ENCODE measurements at places on chromosomes 2 and 18.
A peak's percentile ranks its signal among the peaks of the same experiment; 100 is the strongest.

DNA sequence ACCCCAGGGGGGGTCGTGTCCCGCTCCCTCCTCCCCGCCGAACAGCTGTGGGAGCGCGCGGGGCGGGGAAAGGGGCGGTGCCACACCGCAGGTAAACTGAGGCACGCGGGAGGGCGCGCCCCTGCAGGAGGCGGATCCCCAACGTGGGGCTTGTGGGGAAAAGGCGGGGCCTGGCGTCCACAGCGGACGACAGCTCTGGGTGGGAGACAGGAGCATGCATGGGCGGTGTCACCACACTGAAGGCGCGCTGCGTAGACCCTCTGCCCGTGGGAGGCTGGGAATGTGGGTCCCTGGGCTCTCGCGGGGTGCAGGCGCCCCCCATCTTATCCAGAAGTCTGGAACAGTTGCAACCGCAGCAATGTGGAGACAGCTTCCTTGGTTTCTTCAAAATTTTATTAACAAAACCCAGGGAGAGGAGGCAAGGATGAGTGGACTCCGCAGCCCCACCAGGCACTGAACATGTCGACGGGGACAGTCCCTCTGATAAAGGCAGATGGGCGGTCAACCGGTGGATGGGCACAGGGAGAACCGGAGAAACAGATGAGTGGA, 723 bp upstream of the MBD1 start:
- no peak for DNase-seq

DNA sequence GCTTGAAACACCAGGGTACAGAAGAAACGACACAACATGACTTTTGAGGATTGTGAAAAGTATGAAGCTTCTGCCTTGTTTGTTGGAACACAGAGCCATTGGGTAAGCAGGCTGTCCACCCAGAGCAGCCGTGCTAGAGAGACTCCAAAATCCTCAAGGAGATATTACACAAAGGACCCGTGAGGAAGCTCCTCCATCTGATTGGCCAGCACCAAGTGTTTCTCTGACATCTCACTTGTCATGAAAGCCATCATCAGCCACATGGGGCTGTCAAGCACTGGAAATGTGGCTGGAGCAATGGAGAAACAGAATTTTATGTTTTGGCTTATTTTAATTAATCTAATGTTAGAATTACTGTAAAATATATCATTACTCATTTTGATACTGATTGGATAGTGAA, 29.8 kb upstream of the LDAH start:
- DNase-seq = no peak

- DNase-seq = no peak
Measured at GRCh38 chr2:113826346-113827285, 63.3 kb upstream of the ACTR3 start.

- no peak for DNase-seq
Measured at GRCh38 chr2:127347734-127348392, 39.9 kb downstream of the MAP3K2 start.

GRCh38 chr2:127448526-127448925, 30.3 kb downstream of the PROC start:
- peak; percentile 57 for DNase-seq

DNA sequence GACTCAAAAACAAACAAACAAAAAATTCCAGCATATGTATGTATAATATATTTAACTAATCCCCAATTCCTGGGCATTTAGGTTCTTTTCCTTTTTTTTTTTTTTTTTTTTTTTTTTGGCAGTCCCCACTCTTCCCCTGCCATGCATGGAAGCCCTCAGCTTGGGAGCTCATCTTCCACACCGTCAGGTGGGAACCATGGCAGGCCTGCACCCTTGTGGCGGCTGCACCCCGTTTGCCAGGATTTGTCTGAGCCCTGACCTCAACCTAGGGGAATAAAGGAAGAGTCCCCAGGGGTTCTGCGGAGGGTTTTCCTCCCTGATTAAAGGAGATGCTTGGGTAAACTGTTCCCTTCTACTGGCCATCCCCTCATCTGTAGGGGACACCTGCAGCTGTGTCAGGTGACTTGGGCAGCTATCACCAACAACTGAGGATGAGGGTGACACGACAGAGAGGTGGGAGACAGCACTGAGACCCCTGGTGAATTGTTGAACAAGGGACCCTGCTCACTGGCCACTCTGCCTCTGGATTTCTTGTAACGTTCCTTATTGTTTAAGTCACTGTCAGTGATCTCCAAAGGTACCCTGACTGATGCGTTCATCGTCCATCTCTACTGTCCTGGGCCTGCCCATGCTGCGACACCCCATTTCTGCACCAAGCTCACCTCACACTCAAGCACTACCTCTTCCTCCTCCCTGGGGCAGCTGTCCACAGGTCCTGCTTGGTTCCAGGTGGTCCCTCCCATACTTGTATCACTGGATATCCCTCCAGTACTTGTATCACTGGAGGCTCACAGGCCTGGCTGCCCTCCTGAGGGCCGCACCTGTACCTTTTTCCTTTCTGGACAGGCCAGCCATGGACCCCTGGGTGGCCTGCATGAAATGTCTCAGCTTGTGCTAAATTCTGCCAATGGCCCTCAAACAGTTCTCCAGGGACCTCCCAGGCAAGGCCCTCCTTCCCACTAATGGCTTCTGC, 14.5 kb downstream of the TMEM185B start:
- no peak for DNase-seq

GRCh38 chr2:63673865-63674533, 85.2 kb downstream of the MDH1 start:
- no peak for DNase-seq

DNA sequence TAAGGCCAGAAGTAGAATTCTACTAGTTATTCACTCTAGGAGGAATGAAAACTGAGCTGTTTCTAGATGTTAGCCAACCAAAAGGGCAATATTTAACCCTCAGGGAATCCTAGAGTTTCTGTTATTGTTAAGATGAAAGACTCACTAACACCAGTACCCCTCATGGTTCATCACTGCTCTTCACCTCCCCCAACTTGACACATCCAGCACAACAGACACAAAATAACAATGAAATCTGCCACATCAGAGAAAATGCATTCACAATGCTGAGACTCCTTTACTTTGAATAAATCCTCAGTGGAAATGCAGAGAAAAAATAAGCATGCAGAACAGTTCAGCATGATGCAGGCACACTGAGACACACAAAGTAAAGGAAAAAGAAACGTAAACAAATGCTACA, 111.3 kb downstream of the RIF1 start:
- no peak for DNase-seq

- peak; percentile 86 for DNase-seq
Measured at GRCh38 chr2:238449909-238450417, 23.2 kb downstream of the ASB1 start.

DNA sequence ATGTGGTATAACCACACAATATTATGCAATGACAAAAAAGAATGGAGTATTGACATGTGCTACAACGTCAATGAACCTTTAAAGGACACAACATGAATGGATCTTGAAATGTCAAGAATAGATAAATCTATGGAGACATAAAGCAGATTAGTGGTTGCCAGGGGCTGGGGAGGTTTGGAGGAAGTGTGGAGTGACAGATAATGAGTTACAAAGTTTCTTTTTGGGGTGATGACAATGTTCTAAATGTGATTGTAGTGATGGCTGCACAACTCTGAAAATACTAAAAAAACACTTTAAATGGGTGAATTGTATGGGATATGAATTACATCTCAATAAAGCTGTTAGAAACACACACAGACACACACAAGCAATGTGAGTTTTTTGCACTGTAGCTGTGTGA, 37.4 kb upstream of the C1D start:
- DNase-seq = no peak

DNA sequence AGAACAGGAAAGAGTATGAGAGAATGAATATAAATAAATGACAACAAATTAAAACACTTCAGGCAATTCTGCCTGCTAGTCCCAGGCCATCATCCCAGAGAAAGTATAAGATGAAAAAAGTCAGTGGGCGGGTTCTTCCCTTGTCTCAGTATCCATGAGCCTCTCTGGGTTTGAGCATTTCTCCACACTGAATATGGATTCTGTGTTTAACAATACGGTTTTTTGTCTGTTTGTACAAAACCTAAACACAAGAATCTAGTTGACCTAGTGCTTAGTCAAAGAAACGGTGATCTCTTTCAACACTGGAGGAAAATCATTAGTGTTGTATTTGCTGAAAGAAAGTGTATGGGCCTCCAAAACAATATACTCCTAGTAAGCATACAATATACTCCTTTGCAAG, 10.0 kb downstream of the SUCLG1 start:
- DNase-seq = no peak

DNA sequence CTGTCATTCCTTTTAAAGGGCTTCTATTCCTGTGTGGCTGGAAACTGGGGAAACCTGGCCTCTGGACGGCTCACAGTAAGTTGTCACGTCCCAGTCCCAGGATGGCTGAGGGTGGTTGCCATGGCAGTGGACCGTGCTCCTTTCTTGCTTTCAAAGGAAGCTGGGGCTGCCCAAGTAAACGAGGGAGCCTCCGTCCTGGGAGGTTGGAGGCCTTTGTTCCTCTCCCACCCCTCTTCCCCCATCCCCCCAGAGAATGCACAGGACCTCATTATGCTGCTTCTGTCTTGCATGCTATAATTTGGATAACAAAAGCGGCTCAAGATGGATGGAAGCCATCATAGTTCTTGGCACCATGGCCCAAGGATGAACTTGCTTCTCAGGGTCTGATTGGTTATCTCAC, 325.5 kb upstream of the HS6ST1 start:
- no peak for DNase-seq

- peak; percentile 26 for DNase-seq
Measured at GRCh38 chr2:229610333-229610732, 104.0 kb downstream of the DNER start.

- DNase-seq = peak; percentile 40
Measured at GRCh38 chr2:28750316-28751251, 1.0 kb upstream of the PPP1CB start.

- peak; percentile 89 for DNase-seq
Measured at GRCh38 chr18:21129566-21130216, 18.1 kb upstream of the ROCK1 start.

DNA sequence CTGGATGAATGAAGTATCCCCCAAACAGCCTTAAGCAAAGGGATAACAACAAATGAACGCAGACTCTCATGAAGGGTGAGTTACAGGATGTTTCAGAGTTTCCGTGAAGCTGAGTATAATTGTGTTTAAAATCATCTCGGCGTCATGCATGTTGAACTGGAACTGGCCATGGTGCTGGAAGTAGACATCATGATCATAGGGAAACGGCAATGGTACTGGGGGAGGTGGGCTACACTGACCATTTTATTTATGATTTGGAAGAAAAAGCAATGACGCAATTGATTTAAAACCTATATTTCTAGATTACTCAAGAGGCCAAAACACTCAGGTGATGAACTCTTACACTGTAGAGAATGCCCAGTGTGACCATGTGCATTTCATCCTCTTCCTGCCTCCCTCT, 387.9 kb upstream of the MYT1L start:
- no peak for DNase-seq

DNA sequence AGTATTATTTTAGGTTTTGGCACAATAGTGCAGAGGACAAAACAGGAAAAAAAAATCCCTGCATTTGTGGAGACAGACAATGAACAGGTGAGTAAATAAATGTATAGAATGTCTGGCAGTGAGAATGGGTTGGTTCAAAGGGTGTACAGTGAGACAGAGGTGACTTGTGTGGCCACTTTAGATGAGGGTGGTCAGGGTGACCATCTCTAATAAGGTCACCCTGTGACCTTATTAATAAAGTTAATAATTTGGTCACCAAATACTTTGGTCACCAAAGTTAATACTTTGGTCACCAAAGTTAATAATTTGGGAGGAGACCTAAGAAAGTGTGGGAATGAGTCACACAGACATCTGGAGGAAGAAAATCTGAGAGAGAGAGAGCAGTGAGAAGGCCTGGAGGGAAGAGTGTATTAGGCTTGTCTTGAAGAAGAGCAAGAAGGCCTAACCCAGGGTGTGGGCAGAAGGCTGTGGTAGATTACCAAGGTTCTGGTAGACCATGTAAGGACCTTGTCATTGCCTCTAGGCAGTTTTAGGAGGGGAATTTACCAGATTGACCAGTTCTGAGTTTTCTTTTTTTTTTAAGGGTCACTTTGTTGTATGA, 1368.4 kb upstream of the CELF4 start:
- no peak for DNase-seq

- peak; percentile 39 for DNase-seq
Measured at GRCh38 chr2:37851828-37852584, 73.1 kb upstream of the RMDN2 start.

- no peak for DNase-seq
Measured at GRCh38 chr18:37242826-37243560, 322.6 kb downstream of the CELF4 start.

DNA sequence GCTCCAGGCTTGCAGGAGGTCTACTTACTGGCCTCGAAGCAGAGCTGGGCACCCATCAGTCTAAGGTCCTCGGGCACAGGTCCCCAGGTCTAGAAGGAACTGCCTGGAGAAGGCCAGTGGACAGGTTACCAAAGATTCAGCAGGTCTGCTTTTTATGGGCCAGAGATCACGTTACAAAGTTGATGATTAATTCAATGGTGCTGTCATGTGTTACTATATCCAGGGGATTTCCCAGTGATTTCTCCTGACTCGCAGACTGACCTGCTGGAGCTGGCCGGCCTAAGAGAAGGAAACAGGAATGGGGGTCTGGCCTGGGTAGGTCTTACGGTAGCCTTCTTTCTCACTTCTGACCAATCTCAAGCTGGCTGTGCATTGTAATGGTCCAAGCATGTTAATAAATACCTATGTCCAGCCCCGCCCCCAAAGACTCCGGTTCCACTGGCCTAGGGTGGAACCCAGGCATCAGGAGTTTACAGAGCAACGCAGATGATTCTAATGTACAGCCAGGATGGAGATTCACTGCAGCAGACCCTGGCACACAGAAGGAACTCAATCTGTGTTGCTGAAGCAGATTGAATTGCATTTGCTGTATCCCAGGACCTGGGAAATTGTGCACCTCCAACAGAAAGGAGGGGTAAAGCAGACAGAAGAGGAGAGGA, at the start of gene NEURL3:
Gene NEURL3 (minus strand): TSS at position 127 of the 659 bp plus-strand sequence. CDS start 71 bp downstream, at position 56.
- DNase-seq = no peak

DNA sequence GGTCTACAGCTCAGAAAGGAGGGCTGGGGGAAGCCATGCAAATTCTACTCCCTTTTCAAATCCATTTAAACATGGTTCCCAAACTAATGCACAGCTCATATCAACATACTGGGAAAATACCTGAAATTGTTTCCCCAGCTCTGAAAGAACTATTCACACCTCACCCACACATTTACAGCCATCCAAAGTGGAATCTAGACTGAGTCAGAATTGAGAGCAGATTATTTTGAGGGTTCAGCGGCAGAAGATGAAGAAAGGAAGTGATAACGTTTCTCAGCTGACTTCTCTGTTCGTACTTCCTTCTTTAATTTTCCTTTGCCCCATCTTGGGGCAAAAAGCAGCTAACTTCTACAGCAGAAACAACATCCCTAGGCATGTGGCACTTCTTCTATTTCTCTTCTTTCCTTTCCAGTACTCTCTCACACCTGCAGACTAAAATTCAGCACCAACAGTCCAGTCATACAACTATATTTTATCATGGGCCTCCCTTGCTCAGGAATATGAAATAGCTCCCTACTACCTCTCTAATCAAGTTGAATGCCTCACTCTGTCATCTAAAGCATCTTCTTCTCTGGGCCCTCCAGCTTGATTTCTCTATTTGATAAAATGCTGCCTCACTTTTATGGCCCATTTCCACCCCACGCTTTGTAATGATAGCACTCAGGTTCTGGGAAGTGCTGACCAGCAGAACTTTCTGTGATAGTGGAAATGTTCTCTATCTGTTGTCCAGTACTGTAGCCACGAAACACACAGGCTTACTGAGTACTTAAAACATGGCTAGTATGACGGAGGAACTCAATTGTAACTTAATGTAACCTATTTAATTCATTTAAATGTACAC, 35.9 kb downstream of the ARHGAP25 start:
- DNase-seq = no peak

- DNase-seq = peak; percentile 50
Measured at GRCh38 chr2:226798422-226799210, 1.0 kb downstream of the IRS1 start.

Data from AG10803 (cell line).